ENCODE measurements at places on chromosomes 13 and 19. TPM values are rescaled to one million over a fixed set of nuclear protein-coding genes. Genes with fewer than 3 reads are reported as not detected.

The ZSCAN4 gene
- total RNA-seq = not detected

The ZNF177 gene
- total RNA-seq = 1.9 TPM

The ZNF416 gene
- 4.1 TPM for total RNA-seq

The PSG11 gene
- not detected for total RNA-seq

The LRRC63 gene
- 0.48 TPM for total RNA-seq

The ATP11A gene
- total RNA-seq = 51.4 TPM

The LENG9 gene
- 2.4 TPM for total RNA-seq

The CYP4F3 gene
- 0.29 TPM for total RNA-seq

The TSKS gene
- 0.27 TPM for total RNA-seq

The ADGRE1 gene
- 6.4 TPM for total RNA-seq

The LILRA1 gene
- 0.75 TPM for total RNA-seq

The SBSN gene
- not detected for total RNA-seq

The CYP4F8 gene
- total RNA-seq = not detected

The DNAAF3 gene
- 2.4 TPM for total RNA-seq

The IGFL3 gene
- not detected for total RNA-seq

The SMIM44 gene
- total RNA-seq = not detected

The ZNF729 gene
- total RNA-seq = not detected

The IGFL1 gene
- not detected for total RNA-seq

The U2AF1L4 gene
- total RNA-seq = 18.5 TPM

The SIGLEC5 gene
- total RNA-seq = not detected

The OR2Z1 gene
- total RNA-seq = not detected

The CABP5 gene
- not detected for total RNA-seq

The PEAK3 gene
- 0.23 TPM for total RNA-seq

The HSPB6 gene
- total RNA-seq = 226 TPM

The POU4F1 gene
- total RNA-seq = 0.04 TPM

The CYP2A6 gene
- not detected for total RNA-seq

The EPN1 gene
- 137 TPM for total RNA-seq

All from heart left ventricle (tissue), 16 donors.